Muscle of arm (tissue), 14 donors: ENCODE measurements at places on chromosomes 2 and 18.

DNA sequence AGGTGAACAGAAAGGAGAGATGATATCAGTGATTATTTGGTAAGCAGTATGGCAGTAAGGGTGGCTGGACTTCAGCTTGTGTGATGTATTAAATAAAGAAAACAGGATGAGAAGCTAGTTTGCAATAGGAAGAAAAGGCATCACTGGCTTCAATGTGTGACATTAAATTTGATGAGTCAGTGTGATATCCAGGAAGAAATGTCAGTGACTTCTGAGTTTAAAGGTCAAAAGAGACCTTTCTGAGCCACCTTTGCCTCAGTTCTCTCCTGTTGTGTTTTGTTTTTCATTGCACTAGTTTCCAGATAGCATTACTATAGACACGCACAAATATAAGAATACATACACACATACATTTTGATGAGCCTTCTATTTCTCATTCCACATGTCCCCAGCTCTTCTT is 105.6 kb downstream of the PIGN start:
- no peak for DNase-seq

- DNase-seq, result no peak
Measured at GRCh38 chr2:38496927-38497669, 105.6 kb downstream of the HNRNPLL start.

GRCh38 chr2:122391726-122392125 is 636.3 kb downstream of the TSN start:
- no peak for DNase-seq

GRCh38 chr2:57894381-57894780 is 152.2 kb upstream of the VRK2 start:
- DNase-seq, result no peak

GRCh38 chr18:13217466-13217961 is 1.0 kb upstream of the LDLRAD4 start:
- DNase-seq, result peak; percentile 46

GRCh38 chr2:218125626-218126080 is at the start of gene CXCR2:
CXCR2 (plus strand) TSS chr2:218126028; CDS start chr2:218134802, 8,774 bp downstream.
- DNase-seq, result peak; percentile 8

- no peak for DNase-seq
Measured at GRCh38 chr18:6280211-6280743, 134.4 kb downstream of the L3MBTL4 start.

- no peak for DNase-seq
Measured at GRCh38 chr2:95760806-95761525, 169.2 kb downstream of the TRIM43 start.
